ENCODE measurements at places on chromosomes 5 and 9.

- DNase-seq = no peak
These were observed 485.9 kb upstream of the C9orf72 start for GRCh38 chr9:28059192-28059591.

- no peak for DNase-seq
These were observed 8.4 kb upstream of the IL6ST start for GRCh38 chr5:56003179-56003578.

- DNase-seq = no peak
These were observed 526.1 kb downstream of the TMEM38B start for GRCh38 chr9:106220415-106220814.

GRCh38 chr5:105730982-105731381, 1939.8 kb downstream of the EFNA5 start:
- DNase-seq = no peak

DNA sequence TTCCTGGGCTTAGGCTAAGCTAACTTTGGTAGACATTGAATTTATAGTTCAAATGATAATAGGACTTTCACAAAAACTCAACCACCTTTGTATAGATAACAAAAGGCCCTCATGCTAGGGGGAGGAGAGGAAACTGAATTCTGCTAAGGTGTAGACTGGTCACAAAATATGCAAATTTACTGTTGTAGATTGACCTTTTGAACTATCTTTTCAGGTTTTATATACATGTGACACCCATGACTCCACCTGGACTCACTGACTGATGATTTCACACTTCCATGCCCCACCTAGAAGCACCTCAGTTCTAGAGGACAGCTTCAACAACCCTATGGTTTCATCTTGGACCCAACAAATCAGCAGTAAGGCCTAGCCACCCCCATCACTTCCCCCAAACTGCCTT, 165.7 kb downstream of the CEMIP2 start:
- no peak for DNase-seq

DNA sequence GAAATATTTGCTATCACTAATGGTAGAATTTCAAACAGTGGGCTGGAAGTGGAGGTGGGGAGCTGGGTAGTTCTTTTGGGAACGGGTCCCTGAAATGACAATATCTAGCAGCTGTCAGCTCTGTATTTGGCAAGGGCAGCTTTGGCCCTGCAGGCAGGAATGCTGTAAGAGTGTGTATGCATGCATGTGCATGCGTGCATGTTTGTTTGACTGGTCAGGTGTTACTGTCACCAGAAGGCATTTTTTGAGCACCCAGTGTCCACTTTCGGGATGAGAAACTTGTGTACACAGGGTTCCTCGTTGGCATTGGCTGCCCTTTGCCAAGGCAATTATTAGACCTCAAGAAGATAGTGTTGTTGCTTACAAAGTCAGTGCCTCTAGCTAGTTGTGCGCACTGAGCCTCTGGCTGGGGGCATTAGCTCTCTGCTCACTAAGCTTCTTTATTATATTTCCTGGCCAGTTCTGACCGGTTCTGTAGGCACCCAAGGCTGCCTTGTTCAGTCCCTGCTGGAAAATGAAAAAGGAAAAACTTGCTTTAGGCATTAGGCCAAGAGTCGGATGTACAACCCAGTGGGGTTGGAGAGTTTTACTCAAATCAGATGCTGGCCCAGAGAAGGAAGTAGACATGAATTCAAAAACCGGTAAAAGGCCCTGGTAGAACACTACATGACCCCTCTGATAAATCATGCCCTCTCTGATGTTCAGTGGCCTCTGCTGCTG, 2.0 kb downstream of the CYFIP2 start:
- no peak for DNase-seq

All from AG09309 (cell line).